Central memory CD8-positive, alpha-beta T cell (primary cell): ENCODE measurements at places on chromosomes 1 and 21.

DNA sequence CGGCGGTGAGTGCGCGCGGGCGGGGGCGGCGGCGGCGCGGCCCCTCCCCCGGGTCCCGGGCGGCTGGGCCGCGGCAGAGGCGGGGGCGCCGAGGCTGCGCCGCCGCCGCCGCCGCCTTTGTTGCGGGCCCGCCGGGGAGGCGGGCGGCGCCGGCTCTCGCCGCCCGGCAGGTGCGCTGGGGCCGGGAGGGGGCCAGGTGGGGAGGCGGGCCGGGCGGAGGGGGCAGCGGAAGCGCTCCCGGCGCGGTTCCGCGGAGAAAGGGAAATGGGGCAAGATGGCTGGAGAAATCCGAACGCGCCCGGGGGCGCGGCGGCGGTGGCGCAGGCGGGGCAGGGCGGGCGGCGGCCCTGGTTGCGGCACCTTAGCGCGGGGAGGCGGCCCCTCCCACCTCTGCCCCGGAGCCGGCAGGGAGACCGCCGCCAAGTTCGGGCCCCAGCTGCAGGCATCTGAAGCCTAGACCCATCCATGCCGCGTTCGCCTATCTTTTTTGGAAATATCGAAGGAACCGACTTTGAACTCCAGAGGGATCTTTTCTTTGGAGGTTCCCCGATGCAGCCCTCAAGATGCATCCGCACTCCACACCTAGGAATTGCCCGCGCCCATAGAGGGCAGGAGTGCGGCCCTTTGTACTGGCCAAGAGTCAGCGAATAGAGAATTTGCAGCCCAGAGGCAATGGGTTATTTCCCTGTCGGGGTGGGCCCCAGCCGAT lies 479 bp downstream of the POGK start:
- DNase-seq: peak; percentile 33

DNA sequence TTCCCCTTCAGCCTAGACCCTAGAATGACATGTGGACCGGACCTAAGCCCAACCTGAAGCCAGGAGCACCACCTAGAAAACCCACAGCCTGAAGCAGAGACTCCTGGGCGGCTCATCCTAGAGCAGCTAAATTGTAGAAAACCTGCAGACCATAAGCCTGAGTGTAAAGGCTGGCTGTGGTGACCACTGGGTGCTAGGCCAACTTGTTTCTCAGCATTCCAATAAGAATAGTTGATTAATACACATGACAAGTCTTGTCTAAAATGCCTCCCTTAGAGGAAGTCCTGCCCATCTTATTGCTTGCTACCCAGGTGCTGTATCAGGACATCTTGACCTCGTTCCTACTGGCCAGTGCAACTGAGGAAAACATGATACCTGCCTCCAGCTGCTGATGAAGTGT lies 23.3 kb upstream of the CASQ2 start:
- no peak for DNase-seq

GRCh38 chr1:87778896-87779295 lies 450.2 kb downstream of the LMO4 start:
- no peak for DNase-seq

- DNase-seq: no peak
Observed at GRCh38 chr1:8022395-8023286, 3.5 kb downstream of the ERRFI1 start.

- DNase-seq: peak; percentile 98
Observed at GRCh38 chr1:27234049-27234882, at the start of gene WDTC1. WDTC1 (plus strand) TSS chr1:27234632; CDS start chr1:27261055, 26,423 bp downstream.

- DNase-seq: no peak
Observed at GRCh38 chr1:68317543-68317942, 85.2 kb upstream of the WLS start.

- DNase-seq: no peak
Observed at GRCh38 chr1:221897321-221897721, 155.4 kb upstream of the DUSP10 start.

- no peak for DNase-seq
Observed at GRCh38 chr1:211287218-211287617, 28.1 kb downstream of the RCOR3 start.

DNA sequence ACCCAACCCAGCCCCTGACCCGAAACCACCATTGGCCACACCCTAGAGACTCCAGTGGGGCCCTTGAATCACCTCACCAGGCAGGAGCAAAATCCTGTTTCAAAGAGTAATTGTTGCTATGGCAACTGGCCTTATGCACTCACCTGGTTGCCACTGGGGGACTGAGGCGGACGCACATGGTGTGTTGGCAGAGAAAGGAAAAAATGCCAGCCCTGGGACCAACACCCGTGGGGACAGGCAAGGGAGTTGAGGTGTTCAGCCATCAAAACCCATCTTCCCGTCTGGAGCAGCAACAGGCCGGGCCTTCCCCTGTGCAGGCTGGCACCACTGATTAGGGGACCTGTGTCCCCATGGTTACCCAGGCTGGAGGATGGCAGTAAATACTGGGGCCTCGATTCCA lies 395.8 kb upstream of the VAMP3 start:
- DNase-seq: no peak

DNA sequence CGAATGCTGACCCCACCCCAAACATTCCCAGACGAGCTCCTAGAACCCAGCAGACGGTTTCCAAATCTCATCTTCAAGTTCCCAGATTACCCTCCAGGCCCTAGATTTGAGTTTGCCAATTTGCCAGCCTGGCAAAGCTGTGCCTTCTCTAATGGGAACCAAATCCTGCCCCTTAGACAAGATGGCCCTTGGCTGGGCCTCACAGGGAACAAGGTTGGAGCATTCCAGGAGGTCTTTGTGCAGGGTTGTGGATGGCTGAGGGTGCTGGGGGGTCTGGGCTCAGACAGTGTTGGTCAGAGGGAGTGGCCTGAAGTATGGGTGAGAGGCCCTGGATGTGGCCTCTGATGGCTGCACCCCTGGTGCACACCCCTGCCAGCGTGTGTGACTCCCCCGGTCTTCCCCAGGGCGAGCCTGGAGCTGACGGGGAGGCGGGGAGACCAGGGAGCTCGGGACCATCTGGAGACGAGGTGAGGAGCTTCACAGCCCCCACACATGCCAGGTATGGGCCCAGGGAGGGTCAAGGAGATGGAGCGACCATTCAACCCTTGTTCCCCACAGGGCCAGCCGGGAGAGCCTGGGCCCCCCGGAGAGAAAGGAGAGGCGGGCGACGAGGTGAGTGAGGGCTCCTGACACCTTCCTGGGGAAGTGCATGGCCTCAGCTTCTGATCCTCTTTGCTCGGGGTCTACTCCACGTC lies 10.2 kb downstream of the COL6A1 start:
- no peak for DNase-seq

- no peak for DNase-seq
Observed at GRCh38 chr1:228405979-228406228, 731 bp downstream of the TRIM11 start.

DNA sequence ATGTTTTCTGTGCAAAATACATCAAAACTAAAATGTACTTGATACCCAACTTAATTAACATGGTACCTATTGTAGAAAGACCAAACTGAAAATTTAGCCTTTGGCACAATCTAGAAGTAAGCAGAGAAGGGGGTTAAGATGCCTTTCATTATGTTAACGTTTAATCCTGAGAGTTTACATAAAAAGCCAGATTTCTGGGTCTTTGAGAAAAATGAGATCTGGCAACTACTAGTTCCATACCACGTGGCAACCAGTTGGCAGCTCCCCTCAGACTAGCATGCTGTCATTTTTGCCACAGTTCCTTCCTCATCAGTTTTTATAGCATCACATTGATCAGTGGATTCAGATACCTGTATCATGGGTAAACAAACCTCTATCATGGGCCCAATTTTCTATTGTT lies 1.5 kb downstream of the RO60 start:
- DNase-seq: no peak

DNA sequence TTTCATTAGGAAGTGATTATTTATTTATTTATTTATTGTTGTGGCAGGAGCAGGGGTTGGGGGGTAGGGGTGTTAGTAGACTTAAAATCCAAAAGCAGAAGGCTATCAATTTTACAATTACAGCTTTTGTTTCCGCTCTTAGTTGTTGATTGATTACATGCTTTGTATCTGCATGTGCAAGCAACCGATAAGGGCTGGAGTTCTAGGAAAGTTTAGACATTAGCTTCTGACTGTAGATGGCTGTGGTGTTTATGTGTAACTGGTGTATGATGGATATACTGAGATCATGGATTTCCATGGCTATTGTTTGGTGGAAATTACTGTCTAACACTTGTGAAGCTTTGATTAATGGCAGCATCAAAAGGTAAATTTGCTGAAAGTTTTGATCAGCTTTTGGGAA lies 2.8 kb downstream of the ST6GALNAC5 start:
- DNase-seq: no peak

- DNase-seq: no peak
Observed at GRCh38 chr1:39130325-39130724, 74.2 kb upstream of the MACF1 start.

DNA sequence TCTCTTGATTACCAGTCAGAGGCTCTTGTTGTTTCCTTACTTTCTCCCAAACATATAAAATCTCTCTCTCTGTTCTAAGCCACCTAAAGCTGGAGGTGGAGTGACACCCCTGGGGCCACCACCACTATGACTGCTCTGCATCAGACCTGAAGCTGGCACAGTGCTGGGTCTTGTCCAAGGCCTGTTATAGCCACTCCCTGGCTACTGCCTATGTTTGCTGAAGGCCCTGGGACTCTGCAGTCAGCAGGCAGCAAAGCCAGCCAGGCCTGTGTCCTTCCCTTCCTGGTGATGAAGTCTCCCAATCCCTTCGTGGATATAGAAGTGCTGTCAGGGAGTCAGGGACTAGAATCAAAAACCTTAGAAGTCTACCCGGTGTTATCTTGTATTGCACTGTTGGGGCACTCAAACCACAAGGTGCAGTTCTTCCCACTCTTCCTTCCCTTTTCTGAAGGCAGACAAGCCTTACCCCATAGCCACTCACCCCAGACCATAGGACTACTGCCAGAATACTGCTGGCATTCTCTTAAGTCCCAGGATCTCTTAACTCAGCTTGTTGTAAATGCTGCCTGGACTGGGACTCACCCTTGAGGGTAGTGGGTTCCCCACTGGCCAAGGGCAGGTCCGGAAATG lies 103.1 kb downstream of the RPS6KC1 start:
- DNase-seq: no peak

- no peak for DNase-seq
Observed at GRCh38 chr1:222033450-222033849, 291.6 kb upstream of the DUSP10 start.

- DNase-seq: no peak
Observed at GRCh38 chr1:11187931-11188330, 1.2 kb upstream of the ANGPTL7 start.

DNA sequence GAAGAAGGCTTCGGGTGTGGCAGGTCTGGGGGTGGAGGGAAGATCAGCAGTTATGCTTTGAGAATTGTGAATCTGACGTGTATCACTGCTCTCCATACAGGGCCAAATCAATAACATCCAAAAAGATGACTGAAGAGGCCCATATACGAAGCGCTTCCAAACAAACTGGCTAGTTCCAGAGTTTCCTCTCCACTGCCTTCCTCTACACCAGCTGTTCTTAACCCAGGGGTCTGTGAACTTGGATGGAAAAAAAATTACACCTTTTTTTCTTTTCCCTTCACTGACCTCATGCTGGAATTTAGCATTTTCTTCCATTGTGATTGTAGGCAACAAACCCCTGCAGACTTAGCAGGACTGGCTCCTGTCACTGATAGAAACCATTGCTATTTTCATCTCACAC lies 77.1 kb upstream of the NBL1 start:
- no peak for DNase-seq
